Smooth muscle cell of the coronary artery (primary cell): ENCODE measurements at places on chromosomes 4 and X. TPM values are rescaled to one million over a fixed set of nuclear protein-coding genes. Genes with fewer than 3 reads are reported as not detected.

Gene MAGEC2
- 0.23 TPM in 1 of 2 replicates, not detected in the other for total RNA-seq

Gene CFAP299
- 3.5 and 14.0 TPM in 2 replicates for total RNA-seq

Gene GRID2
- total RNA-seq: not detected in 2 replicates

Gene ADH4
- not detected in 2 replicates for total RNA-seq

Gene OTUD6A
- total RNA-seq: not detected in 2 replicates
